Heart left ventricle (tissue), 16 donors: ENCODE measurements at places on chromosomes 1 and 21. TPM values are rescaled to one million over a fixed set of nuclear protein-coding genes. Genes with fewer than 3 reads are reported as not detected.

GRCh38 chr1:108512239-108513043 lies 47.5 kb upstream of the EEIG2 start:
- H3K4me3 ChIP-seq = no peak overlapping the region
- no peak overlapping the region for H3K27ac ChIP-seq
- H3K36me3 ChIP-seq = no peaks in the 10 kb centered on the region

GRCh38 chr1:1120866-1121591 lies 5.1 kb upstream of the C1orf159 start:
- no peak overlapping the region for H3K4me3 ChIP-seq
- DNase-seq = no peak
- H3K4me1 ChIP-seq = no peaks in the 10 kb centered on the region
- no peaks in the 10 kb centered on the region for H3K36me3 ChIP-seq
- no peak overlapping the region for H3K27ac ChIP-seq

DNA sequence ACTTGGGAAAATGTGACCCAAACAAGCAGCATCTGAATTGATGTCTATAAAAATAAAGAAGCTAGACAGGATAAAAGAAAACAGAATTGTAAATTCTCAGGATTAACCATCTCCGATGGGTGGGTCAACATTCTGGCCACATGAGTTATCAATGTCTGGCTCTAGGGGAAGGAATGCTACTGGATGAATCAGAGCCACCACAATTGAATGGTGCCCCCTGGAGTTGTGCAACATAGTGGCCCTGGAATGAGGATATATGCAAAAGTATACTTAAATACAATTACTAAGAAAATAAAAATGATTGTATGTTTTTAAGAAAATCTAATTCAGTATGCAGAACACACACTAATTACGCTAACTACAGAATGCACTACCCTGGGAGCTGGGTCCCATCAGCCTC lies 185.6 kb downstream of the TGFBR3 start:
- peaks cover 37% of the 10 kb centered on the region for H3K4me1 ChIP-seq
- DNase-seq = no peak
- H3K36me3 ChIP-seq = peaks cover 4% of the 10 kb centered on the region
- H3K27ac ChIP-seq = no peak overlapping the region
- H3K27me3 ChIP-seq = no peaks in the 10 kb centered on the region

DNA sequence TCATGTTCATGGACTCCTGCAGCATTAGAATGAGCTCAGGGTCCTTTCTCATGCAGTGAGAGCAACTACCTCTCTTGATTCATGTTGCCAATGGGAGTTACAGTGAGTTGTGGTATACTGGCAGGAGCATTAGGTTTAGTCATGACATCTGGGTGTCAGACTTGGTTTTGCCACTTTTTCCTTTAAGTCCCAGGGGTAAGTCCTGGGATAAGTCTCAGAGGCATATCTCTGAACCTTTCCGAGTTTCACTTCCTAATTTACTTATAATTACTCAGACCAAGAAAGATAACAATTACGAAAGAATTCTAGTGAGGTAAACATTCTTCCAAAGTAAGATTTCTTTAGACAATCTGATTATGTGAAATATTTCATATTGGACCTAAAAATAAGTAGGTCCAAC lies 606.0 kb downstream of the SMYD3 start:
- H3K36me3 ChIP-seq = no peaks in the 10 kb centered on the region
- H3K27me3 ChIP-seq = no peaks in the 10 kb centered on the region
- no peak overlapping the region for H3K4me3 ChIP-seq
- no peaks in the 10 kb centered on the region for H3K4me1 ChIP-seq
- DNase-seq = no peak
- no peak overlapping the region for H3K27ac ChIP-seq

- H3K36me3 ChIP-seq = no peaks in the 10 kb centered on the region
- no peaks in the 10 kb centered on the region for H3K27me3 ChIP-seq
- peaks cover 29% of the 10 kb centered on the region for H3K4me1 ChIP-seq
- peak overlapping the region; percentile 43 for H3K27ac ChIP-seq
- DNase-seq = no peak
- H3K4me3 ChIP-seq = no peak overlapping the region
These were observed 49.7 kb downstream of the PGM1 start for GRCh38 chr1:63642901-63643300.

DNA sequence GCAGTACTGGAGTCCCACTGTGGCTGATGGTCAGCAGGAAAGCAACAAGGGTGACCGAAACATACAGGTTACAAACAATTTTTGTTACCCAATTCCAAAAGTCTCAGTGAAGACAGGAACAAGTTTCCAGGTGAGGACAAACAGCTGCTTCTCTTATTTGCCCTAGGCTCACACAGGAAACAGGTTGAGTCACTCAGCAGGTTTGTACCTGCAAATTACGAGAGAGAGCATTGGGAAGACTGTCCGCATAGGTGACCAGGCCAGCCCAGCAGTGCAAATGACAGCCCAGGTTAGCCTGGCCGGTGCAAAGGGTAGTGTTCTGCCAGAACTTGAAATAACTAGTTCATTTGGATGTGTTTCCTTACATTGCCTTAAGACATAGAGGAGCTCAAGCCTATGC lies 40.0 kb upstream of the DSCAM start:
- H3K4me1 ChIP-seq = no peaks in the 10 kb centered on the region
- no peaks in the 10 kb centered on the region for H3K27me3 ChIP-seq

DNA sequence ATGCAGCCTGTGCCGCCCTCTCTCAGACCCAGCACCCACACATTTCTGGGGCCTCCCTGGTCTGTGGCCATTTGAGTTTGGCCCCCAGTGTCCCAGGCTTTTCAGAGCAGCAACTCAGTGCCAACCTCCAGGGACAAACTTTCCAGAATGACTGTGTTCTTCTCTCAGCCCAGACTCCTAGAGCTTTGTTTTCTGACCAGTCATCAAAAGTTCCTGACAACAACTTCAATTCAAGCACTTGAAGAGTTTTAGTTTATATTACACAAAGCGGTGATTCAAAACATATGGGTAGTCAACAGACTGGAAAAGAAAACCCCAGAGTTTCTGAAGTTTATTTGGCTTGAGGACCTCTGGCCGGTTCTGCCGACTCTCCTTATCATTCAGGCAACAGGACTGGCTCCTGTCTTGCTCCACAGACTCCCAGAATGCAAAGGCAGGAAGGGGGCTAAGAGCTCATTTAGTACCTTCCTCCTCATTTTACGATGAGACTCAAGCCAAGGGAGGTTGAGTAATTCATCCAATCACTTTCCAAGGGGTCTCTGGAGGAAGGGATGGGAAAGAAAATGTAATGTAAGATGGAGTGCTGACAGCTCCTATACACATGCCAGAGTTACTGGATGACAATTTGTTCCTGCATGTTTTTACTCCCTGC lies 27.0 kb upstream of the TIAM1 start:
- DNase-seq = no peak
- H3K27ac ChIP-seq = peak overlapping the region; percentile 42
- no peak overlapping the region for H3K4me3 ChIP-seq

- H3K4me1 ChIP-seq = peaks cover 25% of the 10 kb centered on the region
- peak overlapping the region; percentile 84 for H3K27ac ChIP-seq
- H3K27me3 ChIP-seq = no peaks in the 10 kb centered on the region
- no peak for DNase-seq
- H3K4me3 ChIP-seq = peak overlapping the region; percentile 31
These were observed 11.5 kb downstream of the SLC37A1 start for GRCh38 chr21:42525029-42525581.

GRCh38 chr1:173408886-173409285 lies 68.2 kb upstream of the PRDX6 start:
- no peak for DNase-seq
- no peak overlapping the region for H3K4me3 ChIP-seq
- no peaks in the 10 kb centered on the region for H3K27me3 ChIP-seq
- no peaks in the 10 kb centered on the region for H3K36me3 ChIP-seq
- H3K4me1 ChIP-seq = peaks cover 28% of the 10 kb centered on the region

- H3K4me1 ChIP-seq = peaks cover 74% of the 10 kb centered on the region
- no peak overlapping the region for H3K4me3 ChIP-seq
These were observed 10.8 kb downstream of the GPR3 start for GRCh38 chr1:27403065-27403726.

GRCh38 chr1:244354810-244355278 lies 96.9 kb downstream of the ADSS2 start:
- no peak for DNase-seq
- no peaks in the 10 kb centered on the region for H3K36me3 ChIP-seq
- no peaks in the 10 kb centered on the region for H3K4me1 ChIP-seq
- no peak overlapping the region for H3K27ac ChIP-seq
- H3K27me3 ChIP-seq = no peaks in the 10 kb centered on the region
- no peak overlapping the region for H3K4me3 ChIP-seq

DNA sequence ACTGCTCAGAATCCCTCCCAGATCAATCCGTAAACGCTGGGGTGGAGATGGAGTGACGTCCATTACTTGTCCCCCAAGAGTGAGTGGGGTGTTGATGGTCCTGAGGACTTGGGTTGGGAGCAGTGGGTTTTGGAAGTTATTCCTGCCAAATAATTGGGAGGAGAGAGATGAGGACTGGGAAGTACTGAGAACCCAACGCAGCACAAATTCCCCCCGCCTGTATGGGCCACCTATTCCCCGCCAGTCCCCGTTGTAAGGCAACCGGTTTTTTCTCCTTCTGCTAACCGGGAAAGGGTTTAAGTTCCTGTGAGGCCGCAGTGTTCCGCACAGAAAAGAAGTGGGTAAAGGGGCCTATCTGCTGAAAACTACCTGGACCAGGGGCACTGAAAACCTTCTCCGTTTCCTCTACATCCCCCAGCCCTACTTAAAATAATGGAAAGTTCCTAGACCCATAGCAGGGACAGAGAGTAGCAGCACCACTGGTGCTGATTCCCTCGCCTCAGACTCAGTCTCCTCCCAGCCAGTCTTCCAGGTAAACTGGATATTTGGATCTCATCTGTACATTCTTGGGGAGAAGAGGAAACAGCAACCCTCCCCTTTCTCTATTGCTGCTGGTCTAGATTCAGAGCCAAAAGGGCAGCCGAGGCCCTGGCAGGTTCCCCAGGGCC lies 738 bp downstream of the LURAP1 start:
- H3K4me3 ChIP-seq = peak overlapping the region; percentile 95
- peaks cover 30% of the 10 kb centered on the region for H3K4me1 ChIP-seq
- no peaks in the 10 kb centered on the region for H3K27me3 ChIP-seq
- DNase-seq = no peak

- peaks cover 16% of the 10 kb centered on the region for H3K4me1 ChIP-seq
- H3K36me3 ChIP-seq = no peaks in the 10 kb centered on the region
- H3K4me3 ChIP-seq = no peak overlapping the region
- no peaks in the 10 kb centered on the region for H3K27me3 ChIP-seq
These were observed 2.9 kb upstream of the EDN2 start for GRCh38 chr1:41487126-41488039.

DNA sequence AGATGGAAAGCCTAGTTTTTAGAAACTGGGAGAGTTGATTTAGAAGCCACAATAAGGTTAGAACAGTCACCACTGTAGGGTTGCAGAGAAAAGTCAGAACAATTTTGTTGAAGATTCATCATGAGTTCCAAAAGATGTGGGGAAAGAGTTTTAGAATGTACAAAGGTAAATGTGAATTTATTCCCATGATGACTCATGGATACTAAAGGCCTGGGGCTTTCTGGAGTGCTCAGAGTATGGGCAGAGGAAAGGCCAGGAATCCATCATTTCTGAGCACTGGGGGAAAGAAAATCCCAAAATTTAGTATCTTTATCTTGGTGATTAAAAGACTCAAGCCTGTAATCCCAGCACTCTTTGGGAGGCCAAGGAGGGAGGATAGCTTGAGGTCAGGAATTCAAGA lies 17.8 kb downstream of the YBX1 start:
- H3K4me1 ChIP-seq = no peaks in the 10 kb centered on the region
- H3K27me3 ChIP-seq = no peaks in the 10 kb centered on the region
- H3K4me3 ChIP-seq = no peak overlapping the region
- no peak overlapping the region for H3K27ac ChIP-seq
- peaks cover 80% of the 10 kb centered on the region for H3K36me3 ChIP-seq

- no peaks in the 10 kb centered on the region for H3K27me3 ChIP-seq
- H3K36me3 ChIP-seq = peaks cover 51% of the 10 kb centered on the region
- H3K4me3 ChIP-seq = no peak overlapping the region
- DNase-seq = no peak
These were observed 174.4 kb downstream of the PGBD5 start for GRCh38 chr1:230251644-230252191.

DNA sequence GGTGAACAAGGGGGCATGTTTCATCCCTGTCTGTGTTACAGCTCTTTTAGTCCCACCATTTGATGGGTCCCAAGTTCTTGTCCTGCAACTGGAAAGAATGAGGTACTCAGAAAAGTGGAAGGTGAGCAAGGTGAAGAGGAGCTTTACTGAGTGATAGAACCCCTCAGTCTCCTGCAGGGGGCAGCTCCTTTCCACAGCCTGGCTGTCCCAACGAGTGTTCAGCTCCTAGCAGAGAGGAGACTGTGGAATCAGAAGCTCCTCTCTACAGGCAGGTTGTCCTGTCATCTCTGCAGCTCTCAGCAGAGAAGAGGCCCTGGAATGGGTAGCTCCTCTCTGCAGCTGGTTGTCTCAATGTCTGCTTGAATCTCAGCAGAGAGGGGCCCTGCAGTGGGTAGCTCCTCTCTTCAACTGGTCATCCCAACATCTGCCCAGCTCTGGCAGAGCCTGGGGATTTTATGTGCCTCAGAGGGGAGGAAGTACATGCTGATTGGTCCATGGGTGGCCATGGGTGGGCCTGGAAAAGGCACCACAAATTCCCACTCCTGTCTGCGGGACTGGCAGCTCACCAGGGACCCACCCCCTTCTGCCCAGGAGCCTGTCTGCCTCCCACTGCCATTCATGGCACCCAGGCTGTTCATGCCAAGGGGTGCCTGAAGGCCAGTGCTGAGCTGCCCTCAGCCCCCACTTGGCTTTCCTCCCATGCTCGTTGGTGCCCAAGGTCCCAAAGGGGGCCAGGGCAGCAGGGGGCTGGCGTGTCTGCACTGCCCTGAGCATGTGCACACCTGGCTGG lies 25.7 kb downstream of the LDLRAD1 start:
- H3K4me1 ChIP-seq = no peaks in the 10 kb centered on the region
- no peak overlapping the region for H3K27ac ChIP-seq
- H3K27me3 ChIP-seq = no peaks in the 10 kb centered on the region
- no peaks in the 10 kb centered on the region for H3K36me3 ChIP-seq
- DNase-seq = no peak
- H3K4me3 ChIP-seq = no peak overlapping the region

The CLK2 gene
- 9.6 TPM for total RNA-seq

The FCGR1A gene
- total RNA-seq = 0.37 TPM

The TP73 gene
- 0.53 TPM for total RNA-seq

The RHBDL2 gene
- total RNA-seq = 0.19 TPM

The KRTAP19-1 gene
- not detected for total RNA-seq

The DNAI4 gene
- 8.8 TPM for total RNA-seq

The CCDC27 gene
- total RNA-seq = not detected

The BLACAT1 gene
- not detected for total RNA-seq

The PPP2R5A gene
- total RNA-seq = 68.2 TPM

The ANGPTL1 gene
- total RNA-seq = 22.4 TPM

The RBP7 gene
- 24.7 TPM for total RNA-seq

The IL6R gene
- 14.8 TPM for total RNA-seq
